ENCODE measurements at places on chromosomes 5 and 9.

DNA sequence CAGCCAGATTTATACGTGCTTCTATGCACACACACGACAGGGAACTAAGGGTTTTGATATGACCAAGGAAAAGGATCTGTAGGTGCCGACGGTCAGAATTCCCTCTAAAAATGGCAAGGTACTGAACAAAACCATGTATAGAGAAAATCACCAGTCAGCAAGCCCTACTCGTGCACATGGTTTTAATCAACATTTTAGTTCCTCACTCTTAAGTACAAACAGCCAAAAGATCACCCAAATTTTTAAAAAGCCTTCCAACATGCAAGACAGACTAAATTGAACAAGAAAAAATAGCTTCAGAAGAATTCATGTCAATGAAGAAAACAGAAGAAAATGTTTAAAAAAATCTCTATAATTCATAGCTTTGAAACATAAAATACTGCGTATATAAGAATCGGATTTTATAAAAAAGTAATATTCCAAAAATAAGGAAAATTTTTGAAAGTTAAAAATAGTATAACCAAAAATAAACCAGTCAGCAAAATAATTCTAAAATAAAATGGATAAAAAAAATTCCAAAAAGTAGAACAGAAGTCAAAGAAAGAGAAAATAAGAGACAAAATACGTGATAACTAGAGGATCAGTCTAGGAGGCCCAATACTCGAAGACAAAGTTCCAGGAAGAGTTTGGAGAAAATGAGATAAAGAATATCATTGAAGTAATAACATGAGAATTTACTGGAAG lies 43.0 kb upstream of the KCNV2 start:
- DNase-seq, result no peak

GRCh38 chr5:120538644-120539043 lies 74.5 kb downstream of the PRR16 start:
- DNase-seq, result no peak

DNA sequence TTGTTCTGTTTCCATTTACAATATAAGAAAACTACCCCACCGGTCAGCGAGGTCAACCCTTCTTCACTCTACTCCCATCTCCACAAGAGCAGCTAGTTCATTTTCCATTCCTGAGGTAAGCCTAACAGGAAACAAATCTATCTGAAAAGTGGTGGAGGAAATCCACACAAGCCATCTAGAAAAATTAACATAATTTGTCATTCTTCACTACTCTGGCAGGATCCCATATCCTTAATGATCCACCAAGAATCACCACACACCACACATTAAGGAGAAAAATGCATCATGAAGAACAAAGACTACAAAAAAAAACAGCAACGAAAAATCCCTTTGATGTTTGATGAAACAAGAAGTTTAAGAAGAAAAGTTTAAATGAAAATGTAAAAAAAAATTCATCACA lies 1771.0 kb downstream of the EFNA5 start:
- DNase-seq, result no peak

GRCh38 chr5:115811406-115811805 lies 5.1 kb downstream of the CDO1 start:
- DNase-seq, result no peak

DNA sequence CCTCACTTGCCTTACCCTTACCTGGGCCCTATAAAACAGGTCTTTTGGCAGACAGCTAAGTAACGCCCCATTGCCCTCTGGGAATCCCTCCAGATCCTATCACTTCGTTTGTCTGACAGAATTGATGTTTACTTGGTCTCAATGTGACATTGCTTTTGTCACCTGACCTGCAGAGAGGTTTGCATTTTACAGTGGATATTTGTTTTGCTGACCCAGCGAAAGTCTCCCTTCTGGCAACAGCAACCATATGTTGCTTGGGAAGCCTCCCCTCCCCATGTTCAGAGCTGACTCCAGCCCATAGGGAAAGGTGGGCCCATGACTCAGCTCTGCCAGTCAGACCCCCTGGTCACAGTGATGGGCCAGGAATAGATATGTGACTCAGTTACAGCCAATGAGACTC lies 54.0 kb upstream of the LARP1 start:
- no peak for DNase-seq

- no peak for DNase-seq
Measured at GRCh38 chr5:35903631-35904203, 34.7 kb downstream of the CAPSL start.

DNA sequence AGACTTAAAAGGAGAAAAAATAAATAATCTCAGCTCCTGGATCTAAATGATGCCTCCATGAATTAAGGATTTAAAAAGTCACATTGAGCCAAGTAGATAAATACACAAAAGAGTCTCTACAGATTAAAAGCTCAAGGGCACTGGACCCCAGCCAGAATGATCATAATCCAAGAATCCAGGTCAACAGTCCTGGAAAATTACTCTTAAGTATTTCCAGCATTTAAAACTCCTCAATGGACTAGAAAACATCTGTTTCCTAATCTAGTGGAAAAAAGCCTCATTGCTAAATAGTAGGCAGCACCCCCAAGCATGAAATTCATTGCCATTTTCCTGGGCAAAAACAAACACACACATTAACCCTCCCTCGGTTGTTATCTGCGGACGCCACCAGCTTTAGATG lies 96.8 kb downstream of the FRMD3 start:
- no peak for DNase-seq

- no peak for DNase-seq
Measured at GRCh38 chr5:154611341-154611767, 133.3 kb upstream of the HAND1 start.

- no peak for DNase-seq
Measured at GRCh38 chr9:5582835-5583195, 46.1 kb upstream of the RIC1 start.

GRCh38 chr9:133558191-133559126 lies 24.0 kb downstream of the ADAMTSL2 start:
- no peak for DNase-seq

GRCh38 chr9:104776797-104777196 lies 12.9 kb downstream of the NIPSNAP3B start:
- DNase-seq, result no peak

- DNase-seq, result no peak
Measured at GRCh38 chr5:3801967-3802366, 206.3 kb downstream of the IRX1 start.

Measured in HT-29 (cell line).